Stimulated activated CD4-positive, alpha-beta T cell treated with anti-CD3 and anti-CD28 coated beads, Interleukin-1b, Interleukin-23, amount 100 ng/mL, for 1 hour (primary cell): ENCODE measurements at places on chromosomes 1 and 21.

DNA sequence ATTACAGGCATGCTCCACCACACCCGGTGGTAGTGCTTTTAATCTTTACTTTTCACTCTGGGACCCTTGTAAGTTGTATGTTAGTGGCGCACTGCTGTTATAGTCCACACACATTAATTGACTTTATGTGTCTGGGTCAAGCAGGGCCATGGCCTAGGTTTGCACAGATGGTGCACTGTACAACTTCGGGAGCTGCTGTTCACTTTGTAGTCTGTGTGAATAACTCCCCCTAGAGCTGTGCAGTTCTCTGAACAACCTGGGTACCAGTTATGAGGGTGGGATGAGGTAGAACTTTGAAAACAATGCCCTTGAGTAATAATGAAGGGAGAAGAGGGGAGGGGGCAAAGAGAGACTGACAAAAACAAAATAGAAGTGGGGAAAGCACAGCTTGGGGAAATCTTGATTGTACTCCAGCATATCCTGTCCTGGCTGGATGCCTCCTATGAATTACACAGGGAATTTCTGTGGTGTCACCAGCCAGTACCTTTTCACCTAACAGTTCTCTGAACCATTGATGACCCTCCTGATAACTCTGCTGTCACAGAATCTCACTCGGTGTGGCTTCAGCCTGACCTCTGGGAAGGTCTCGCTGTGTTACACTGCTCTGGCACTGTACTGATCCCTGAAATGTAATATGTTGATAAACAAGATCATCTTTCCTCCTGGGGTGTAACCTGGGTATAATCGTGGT, 2.2 kb downstream of the PTGFRN start:
- no peak for DNase-seq

DNA sequence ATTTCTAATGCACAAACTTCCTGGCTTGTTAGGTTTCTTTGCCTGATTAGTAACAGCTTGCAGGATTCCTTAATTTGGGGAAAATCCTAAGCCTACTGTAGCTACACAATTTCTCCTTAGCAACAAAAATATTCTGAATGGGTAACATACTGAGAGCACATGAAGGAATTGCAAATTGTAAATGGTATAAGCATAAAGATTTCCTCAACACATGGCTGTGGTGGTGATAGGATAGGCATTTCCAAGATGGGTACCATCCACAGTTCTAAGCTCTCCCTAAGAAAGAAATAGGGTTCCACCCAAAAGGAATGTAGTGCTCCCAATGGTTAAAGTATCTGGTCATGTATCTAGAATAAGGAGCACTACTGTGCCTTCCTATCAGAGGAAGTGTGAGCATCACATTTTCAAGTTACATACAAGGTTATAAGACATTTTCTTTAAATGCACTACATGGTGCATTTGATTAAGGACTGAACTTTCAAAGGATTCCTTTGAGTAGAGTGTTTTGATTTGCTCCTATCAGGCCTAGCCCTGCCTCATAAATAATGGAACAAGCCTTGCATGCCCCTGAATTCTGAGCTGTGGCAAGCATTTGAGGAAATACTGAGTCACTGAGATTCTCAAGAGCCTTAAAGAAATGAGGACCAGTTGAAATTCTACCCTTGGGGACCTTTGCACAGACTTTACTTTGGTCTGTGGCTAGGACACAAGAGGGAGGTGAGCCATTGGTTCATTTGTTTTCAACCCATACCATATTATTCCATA, 286.4 kb downstream of the PTBP2 start:
- DNase-seq, result no peak

DNA sequence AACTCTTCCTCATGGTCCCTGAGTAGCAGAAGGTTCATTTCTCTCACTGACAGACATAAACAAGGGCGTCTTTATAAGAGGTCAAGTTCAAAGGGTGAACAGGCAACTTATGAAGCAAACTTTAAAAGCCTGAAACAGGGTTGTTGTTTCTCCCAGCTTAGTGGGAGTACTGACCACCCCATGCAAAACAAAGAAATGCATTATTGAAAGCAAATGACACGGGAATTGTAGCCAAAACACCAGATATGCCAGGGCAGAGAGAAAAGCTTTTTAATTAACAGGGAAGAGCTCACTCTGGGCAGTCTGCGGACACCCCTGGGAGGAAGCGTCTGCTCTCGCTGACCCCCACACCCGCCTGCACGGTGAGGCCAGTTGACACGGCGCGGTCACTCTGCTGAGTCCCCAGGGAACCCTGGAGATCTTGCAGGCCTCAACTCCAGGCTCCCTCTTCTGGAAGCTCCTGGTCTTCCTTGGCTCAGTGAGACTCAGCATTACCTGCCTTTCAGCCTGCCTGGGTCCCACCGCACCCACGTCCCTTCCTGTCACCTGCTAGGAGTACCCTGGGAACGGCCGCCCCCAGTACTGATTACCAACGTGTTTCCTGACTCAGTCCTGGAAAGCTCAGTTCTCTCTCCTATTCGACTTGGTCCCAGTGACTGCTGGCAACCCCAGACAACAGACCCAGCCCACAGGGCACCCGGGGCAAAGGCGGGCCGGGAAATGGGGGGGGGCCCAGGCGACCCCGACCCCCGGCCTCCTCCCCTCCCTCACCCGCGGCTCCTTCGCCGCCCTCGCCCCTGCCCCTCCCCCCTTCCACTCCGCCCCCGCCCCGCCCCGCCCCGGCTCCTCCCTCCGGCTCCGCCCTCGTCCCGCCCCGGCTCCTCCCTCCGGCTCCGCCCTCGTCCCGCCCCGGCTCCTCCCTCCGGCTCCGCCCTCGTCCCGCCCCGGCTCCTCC, 972 bp downstream of the CFAP410 start:
- DNase-seq, result no peak

DNA sequence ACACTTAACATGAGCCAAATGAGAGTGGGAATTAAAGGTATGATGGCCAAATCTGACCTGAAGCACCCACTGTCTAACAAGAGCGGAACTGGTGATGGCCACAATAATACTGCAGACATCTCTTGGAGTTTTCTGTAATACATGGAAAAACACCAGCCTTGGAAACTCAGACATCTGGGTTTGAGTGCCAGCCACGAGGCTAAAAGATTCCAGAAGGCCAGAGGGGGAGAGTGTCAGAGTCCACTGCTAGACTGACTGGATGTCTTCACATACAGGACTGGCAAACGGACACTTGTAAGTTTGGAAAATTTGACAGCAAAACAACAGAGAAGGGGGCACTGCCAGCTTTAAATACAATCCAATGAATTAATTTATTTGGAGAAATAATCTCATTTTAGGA, 175.1 kb downstream of the ADSS2 start:
- DNase-seq, result no peak

- no peak for DNase-seq
Observed at GRCh38 chr21:45391743-45392572, 13.0 kb upstream of the COL18A1 start.

GRCh38 chr1:10575616-10576015, 100.9 kb downstream of the PEX14 start:
- DNase-seq, result no peak

- no peak for DNase-seq
Observed at GRCh38 chr1:60969971-60970509, 112.3 kb upstream of the NFIA start.

- DNase-seq, result no peak
Observed at GRCh38 chr21:44439211-44439600, 16.1 kb upstream of the LRRC3 start.

GRCh38 chr1:209421186-209421585, 162.3 kb upstream of the CAMK1G start:
- DNase-seq, result no peak

DNA sequence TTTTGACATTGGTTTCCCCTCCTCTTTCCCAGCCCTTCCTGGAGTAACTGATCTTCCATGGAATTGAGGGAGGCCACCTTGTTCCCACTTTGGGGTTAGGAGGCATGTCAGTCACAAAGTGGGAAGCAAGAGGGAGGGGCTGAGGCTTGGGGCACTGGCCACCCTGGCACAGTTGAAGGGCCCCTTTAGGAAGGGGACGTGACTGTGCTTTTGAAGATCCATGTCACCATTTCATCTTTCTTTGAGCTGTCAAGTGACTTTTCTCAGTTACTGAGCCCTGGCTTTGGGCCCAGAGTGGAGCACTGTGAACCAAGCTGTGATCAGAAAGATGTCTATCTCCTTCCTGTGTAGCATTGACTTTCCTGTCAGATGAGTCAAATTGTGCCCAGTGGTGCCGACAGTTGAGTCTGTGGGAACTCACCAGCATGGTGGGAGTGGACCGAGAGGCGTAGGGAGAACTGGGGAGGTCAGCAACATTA, 38.5 kb upstream of the TDRD10 start:
- DNase-seq, result peak; percentile 31

GRCh38 chr1:25004355-25004754, 74.3 kb upstream of the RUNX3 start:
- DNase-seq, result no peak

DNA sequence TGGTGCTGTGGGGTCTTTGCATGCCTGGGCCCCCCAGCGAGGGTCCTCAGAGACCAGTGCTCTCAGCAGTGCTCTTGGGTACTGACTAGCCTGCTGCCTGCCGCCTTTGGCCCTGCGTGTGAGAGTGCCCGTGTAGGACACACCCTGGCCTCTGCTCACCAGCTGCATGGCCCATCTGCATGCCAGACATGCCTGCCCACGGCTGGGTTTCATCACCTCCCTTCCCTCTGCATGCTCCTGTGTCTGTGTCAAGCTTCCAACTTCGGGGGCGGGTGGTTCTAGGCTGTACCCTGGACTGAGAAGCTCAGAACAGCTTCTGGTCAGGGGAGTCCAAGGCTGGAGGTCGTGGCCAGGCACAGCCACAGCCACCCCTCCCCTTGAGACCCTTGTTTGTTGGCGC, 56.9 kb downstream of the PTPRF start:
- no peak for DNase-seq

- peak; percentile 33 for DNase-seq
Observed at GRCh38 chr1:232805269-232806185, at the start of gene MAP10. MAP10 (plus strand) TSS chr1:232805416; CDS start chr1:232805450, 34 bp downstream.

DNA sequence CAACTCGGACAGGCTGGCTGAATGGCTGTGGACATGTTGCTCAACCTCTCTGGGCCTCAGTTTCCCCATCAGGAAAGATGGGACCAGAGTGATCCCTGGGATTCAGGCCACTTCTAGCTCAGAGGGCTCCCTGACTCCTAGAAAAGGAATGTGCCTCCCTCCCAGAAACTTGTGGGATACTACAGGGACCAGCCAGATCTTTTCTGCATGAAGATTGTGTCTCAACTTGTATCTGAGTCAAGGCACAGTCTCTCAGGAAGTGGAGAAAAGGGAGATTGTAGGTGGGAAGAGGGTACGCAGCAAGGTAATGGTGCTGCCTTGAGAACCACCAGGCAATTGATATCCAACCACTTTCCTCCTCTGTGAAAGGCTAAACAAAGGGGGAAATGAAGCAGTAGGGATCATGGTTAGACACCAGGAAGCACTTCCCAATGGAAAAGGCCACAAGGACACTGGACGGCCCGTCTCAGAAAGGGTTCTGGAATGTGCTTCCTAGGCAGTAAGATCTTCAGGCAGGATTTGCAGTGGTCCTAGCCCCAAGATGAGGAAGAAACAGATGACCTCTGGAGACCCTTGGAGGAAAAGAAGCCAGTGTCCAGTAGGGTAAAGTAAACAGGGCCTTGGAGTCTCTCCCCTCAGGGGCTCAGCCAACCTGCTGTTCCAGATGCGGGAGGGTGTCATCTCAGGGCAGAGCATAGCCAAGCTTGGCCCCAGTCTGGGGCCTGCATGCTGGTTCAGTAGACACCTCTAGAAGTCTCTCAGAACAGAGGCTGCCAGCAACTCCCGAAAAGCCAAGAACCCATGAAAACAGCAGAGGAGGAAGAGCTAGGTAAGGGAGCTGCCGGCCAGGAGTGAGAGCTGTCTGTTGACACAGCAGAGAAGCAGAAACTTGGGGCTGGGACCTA, 16.8 kb downstream of the IFFO2 start:
- DNase-seq, result no peak

- DNase-seq, result no peak
Observed at GRCh38 chr1:44624268-44624901, 49.9 kb downstream of the TMEM53 start.

- no peak for DNase-seq
Observed at GRCh38 chr1:212401838-212402582, 12.7 kb downstream of the PACC1 start.

DNA sequence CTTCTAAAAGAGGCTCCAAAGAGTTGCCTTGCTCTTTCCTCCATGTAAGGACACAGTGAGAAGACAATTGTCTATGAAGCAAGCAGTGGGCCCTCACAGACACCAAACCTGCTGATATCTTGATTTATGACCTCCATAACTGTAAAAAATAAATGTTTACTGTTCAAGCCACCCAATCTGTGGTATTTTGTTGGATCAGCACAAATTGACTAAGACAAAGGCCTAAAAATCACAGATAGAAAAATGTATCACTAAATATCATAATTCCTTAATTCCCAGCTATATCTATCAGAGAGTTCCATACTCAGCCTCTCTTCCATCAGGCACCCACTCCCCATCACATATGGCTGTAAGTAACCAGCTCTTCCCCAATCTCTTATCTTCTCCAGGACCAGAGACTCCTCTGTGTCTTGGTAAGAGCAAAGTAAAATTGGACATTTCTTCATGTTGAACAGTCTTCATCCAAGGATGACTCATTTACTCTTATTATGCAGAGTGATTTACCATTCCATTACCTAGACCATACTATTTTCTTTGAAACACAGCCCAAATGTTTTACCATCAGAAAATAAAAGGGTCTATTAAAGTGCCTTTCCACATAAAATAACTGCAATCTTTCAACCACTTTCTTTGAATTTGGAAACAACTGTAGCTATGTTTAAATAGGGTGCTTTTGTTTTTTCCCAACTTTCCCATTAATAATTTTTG, 503.6 kb downstream of the MRPL39 start:
- no peak for DNase-seq

DNA sequence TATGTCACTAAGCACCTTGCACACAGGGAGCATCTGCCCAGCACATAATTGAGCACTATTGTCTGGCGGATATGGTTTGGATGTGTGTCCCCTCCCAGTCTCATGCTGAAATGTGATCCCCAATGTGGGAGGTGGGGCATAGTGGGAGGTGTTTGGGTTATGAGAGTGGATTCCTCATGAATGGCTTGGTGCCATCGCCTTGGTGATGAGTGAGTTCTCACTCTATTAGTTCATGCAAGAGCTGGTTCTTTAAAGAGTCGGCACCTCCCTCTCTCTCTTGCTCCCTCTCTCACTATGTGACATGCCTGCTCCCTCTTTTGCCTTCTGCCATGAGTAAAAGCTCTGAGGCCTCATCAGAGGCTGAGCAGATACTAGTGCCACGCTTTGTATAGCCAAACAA, 9.5 kb downstream of the CTSK start:
- no peak for DNase-seq

GRCh38 chr1:44819608-44820327, 11.4 kb downstream of the BTBD19 start:
- DNase-seq, result no peak

- no peak for DNase-seq
Observed at GRCh38 chr1:73359001-73359400, 839.0 kb downstream of the LRRIQ3 start.

- no peak for DNase-seq
Observed at GRCh38 chr21:34852448-34852847, 183.7 kb downstream of the CLIC6 start.

GRCh38 chr1:43315963-43316737, 15.4 kb downstream of the TIE1 start:
- DNase-seq, result no peak
